ENCODE measurements at places on chromosomes 3 and 15.

GRCh38 chr3:21860657-21861056, 109.6 kb upstream of the ZNF385D start:
- no peak for DNase-seq

GRCh38 chr15:44775953-44776352, 39.6 kb downstream of the TRIM69 start:
- no peak for DNase-seq

- no peak for DNase-seq
Measured at GRCh38 chr15:65209701-65210643, 1.3 kb downstream of the CILP start.

DNA sequence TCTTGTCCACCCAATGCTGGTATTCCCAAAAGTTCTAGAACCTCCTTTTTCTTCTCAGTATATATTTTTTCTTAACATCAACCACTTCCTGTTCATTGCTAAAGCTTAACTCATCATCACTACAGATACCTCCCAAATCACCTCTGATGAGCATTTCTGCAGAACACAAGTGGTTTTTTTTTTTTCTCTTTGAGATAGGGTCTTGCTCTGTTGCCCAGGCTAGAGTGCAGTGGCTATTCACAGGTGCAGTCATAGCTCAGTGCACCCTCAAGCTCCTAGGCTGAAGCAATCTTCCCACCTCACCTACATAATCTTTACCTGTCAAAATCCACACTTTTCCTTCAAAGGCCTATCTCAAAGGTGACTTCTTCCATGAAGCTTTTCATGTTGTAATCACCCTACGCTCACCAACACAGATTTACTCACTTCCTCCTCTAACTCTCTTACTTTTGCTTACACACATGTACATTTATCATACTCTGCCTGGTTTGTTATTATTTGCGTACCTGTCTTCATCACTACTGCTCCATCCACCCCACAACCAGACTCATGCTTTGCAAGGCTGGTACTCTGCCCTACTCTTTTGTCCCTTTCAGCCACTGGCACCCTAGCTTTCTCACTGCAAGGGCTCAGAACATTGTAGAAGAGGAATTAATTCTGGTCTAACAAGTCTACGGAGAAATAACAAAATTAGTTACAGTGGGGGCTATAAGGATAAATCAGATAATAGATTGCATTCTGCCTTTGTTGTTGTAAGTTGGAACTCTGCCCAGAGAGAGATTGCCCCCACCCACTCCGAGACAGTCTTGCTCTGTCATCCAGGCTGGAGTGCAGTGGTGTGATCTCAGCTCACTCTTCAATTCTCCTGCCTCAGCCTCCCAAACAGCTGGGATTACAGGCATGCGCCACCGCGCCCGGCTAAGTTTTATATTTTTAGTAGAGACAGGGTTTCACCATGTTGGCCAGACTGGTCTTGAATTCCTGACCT, 27.5 kb downstream of the HERC1 start:
- DNase-seq = no peak

DNA sequence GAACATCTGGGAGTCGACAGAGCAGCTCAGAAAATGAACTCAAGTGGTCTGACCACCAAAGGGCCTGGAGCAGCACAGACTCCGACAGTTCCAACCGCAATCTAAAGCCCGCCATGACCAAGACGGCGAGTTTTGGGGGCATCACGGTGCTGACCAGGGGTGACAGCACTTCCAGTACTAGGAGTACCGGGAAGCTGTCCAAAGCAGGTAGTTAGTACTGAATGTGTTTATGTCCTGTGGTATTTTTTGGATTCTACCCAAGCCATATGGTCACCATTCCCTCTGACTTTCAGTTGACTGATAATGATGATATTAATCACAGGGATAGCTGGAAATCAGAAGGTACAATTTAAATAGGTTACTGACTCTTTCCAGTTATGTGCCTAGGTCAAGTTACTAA, 82.3 kb downstream of the ARPP21 start:
- no peak for DNase-seq

- DNase-seq = no peak
Measured at GRCh38 chr3:172700256-172700655, 10.6 kb downstream of the NCEH1 start.

Data from upper lobe of right lung (tissue), 1 donor.